ENCODE measurements at places on chromosomes 2 and 18.

- DNase-seq: no peak
Observed at GRCh38 chr2:154914561-154914960, 216.1 kb downstream of the KCNJ3 start.

GRCh38 chr18:3269241-3269913, 7.4 kb downstream of the MYL12B start:
- DNase-seq: no peak

DNA sequence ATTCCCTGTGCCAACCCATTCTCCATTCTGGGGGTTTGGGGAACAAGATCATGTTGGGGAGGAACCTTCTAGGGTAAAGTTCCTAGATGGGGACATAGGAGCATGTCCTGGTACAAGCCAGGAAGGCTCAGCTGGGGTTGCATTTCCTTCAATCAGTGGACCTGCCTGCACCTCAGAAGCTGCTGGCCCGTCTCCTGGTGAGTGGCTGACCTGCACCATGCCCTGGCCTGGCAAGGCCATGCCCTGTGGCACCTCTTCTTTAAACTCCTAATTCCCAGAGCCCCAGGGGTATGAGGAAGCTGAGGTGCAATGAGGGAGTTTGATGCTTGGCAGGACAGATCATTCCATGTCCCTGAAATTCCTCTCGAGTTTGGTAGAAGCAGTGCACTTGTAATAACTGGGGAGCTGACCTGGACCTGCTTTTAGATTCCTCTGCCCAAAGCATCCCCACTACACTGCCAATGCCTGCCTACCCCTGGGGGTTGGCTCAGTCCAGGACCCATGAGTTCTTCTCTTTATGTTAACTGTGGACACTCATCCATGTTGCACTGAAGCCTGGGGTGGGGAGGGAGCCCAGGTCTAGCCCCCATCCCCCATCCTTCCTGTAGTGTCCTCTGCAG, 25.3 kb downstream of the MROH2A start:
- no peak for DNase-seq

GRCh38 chr2:6973895-6974545, 56.8 kb downstream of the RNF144A start:
- no peak for DNase-seq

Measured in HFF-Myc (cell line).